ENCODE measurements at places on chromosomes 13 and 19.
A peak's percentile ranks its signal among the peaks of the same experiment; 100 is the strongest.

DNA sequence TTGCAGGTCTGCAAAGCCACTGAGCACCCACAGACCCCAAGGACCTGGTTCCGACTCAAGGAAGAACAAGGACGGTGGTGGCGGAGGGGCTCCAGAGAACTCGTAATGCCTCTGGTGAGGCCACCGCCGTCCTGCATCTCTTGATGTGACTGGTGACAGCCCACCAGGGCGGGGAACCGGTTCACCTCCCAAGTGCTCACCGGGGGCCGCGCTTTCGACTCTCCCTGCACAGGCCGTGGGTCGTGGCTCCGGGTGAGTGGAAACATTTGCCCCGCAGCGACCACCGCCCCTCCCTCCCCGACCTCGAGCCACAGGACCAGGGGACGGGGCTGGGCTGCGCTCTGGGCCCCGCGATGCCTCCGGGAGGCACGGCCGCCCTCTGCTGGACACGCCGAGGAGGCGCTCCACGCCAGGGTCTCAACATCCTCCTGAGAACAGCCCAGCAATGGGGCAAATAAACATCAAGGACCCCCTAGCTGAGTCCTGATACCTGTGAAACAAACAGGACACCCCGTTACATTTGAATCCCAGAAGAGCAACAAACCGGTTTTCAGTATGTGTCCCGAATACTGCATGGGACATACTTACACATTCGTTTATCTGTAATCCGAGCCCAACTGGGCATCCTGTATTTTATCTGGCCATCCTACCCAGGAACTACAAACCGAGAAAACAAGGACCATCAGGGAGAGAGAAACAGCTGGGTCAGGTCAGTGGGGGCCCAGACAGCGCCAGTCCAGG is 3.9 kb upstream of the PLPP2 start:
- DNase-seq: peak; percentile 79

- peak; percentile 85 for DNase-seq
Observed at GRCh38 chr13:29923554-29924481, 73.4 kb upstream of the UBL3 start.

DNA sequence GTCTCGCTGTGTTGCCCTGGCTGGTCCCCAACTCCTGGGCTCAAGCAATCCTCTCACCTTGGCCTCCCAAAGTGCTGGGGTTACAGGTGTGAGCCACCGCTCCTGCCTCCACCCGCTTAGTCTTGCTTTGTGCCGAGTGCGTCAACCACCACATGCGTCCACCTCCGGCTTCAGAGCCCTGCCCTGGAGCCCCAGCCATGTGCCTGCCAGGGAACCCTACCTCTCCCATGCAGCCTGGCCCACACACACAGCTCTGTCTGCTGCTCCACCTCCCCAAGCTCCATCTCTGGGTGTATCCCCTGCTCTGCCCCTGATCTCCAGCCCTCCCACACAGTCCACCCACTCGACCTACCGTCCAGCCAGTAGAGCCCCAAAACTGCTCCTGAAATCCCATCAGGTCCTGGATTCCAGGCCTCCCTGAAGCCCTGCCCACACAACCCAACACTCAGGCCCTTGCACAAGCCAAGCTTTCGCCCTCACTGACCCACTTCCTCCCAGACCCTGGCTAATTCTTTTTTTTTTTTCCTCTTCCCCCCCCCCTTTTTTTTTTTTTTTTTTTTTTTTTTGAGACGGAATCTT is 9.6 kb downstream of the CYP2F1 start:
- peak; percentile 53 for DNase-seq

- no peak for DNase-seq
Observed at GRCh38 chr19:49718511-49718910, 27.6 kb downstream of the CPT1C start.

DNA sequence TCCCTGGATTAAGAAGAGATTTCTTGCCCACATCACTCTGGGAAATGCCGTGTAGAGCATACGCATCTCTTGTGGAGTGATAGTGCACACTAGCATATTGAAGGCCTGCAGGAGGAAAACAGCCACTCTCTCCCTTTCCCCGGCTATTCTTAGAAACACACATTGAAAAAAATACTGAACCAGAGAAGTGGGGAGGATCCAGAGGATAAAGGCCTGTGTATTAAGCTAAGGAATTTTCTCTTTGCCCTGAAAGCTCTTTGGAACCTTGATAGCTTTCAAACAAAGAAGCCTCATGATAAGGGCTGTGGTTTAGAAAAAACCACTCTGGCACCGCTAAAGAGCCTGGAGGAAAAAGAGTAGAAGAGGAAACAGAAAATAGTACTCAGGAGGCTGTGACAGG is 386.1 kb upstream of the NBEA start:
- DNase-seq: no peak

- DNase-seq: peak; percentile 64
Observed at GRCh38 chr13:28100150-28101121, at the start of gene FLT3. Gene FLT3, minus strand, starts transcription at chr13:28100576. Its CDS starts 66 bp downstream, at chr13:28100510.

GRCh38 chr13:22229916-22230315 is 559.0 kb downstream of the FGF9 start:
- DNase-seq: no peak

Measured in activated effector memory CD4-positive, alpha-beta T cell treated with anti-CD3 and anti-CD28 coated beads, Interleukin-2, amount 50 U/mL, for 16 hours (primary cell).